ENCODE measurements at places on chromosomes 5 and 9.

GRCh38 chr9:131482343-131483006, 20.2 kb upstream of the POMT1 start:
- DNase-seq: no peak

DNA sequence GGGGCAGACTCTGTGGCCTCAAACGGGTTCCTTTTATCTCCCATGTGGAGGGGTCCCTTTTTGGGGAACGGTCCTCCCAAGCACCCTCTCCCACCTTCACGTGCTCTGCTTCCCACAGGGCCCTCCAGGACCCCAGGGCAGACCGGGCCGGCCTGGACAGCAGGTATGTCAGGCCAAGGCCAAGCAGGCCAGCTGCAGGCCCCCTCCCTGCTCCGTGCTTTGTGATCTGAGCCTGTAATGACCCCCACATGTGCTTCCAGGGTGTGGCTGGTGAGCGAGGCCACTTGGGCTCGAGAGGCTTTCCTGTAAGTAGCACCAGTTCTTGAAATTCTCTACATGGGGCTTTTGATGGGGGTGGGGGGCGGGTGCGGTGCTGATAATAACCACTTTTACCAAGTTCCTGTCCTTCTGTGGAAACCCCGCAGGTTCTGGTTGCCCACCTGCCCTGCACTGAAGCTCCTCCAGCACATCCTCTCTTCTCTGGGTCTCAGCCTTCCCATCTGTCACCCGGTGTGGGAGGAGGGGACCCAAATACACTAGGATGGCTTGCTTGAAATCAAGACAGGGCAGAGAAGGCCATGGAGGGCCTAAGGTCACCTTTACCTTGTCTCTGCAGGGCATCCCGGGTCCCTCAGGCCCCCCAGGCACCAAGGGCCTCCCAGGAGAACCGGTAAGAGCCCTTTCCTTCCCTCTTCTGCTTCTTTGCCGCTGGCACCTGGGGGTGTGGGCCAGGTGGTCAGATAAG, 57.9 kb upstream of the ORM1 start:
- DNase-seq: no peak

DNA sequence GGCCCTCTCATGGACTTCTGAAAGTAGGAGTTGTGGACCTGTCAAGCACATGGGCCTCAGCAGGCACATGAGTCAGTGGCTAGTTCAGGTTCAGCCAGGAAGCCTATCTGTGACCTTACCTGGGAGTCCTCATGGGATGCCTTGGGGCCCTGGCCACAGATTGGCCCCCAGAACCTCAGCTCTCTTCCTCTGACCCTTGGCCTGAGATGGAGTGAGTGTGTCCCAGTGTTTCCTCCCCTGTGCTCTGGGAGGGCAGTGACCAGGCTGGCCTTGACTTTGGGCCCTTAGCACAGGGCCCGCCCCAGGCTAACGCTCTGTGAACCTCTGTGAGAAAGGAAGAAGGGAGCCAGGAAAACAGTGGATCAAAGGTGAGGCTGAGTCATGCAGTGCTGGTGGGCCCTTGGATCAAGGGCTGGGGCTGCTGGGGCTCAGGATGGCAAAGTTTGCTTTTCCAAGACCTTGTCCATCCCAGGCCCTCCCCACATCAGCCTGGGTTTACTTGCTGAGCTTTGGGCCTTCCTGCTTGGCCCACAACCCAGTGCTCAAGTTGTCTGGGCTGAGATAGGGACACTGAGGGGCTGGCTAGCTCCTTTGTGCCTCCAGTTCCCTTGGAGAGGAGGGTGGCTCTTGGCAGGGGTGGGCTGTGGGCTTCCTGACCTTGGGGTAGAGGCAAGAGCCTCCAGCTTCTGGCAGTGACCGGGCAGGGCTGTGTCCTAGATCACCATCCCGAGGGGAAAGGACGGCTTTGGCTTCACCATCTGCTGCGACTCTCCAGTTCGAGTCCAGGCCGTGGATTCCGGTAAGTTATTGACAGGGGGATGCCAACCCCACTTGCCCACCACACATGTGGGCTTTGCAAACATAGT, 41.4 kb downstream of the RGS3 start:
- no peak for DNase-seq

- DNase-seq: no peak
Observed at GRCh38 chr9:124285490-124285889, 27.7 kb downstream of the NEK6 start.

DNA sequence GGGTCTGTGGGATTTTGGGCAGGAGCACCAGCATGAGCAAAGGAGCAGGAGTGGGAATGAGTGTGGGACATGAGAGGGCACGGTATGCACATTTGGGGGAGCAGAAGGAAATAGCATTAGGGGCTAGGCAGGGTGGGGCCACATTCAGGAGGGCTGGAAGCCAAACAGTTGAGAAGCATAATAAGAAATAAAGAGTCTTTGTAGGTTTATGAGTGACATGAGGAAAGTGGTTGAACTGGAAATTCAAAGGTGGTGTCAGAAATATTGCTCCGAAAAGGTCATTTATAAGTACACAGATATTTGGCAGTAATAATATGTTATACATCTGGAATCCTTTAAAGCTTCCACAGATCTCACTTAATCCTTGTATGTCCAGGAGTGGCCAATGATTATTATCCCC, 26.4 kb downstream of the ARHGEF28 start:
- no peak for DNase-seq

DNA sequence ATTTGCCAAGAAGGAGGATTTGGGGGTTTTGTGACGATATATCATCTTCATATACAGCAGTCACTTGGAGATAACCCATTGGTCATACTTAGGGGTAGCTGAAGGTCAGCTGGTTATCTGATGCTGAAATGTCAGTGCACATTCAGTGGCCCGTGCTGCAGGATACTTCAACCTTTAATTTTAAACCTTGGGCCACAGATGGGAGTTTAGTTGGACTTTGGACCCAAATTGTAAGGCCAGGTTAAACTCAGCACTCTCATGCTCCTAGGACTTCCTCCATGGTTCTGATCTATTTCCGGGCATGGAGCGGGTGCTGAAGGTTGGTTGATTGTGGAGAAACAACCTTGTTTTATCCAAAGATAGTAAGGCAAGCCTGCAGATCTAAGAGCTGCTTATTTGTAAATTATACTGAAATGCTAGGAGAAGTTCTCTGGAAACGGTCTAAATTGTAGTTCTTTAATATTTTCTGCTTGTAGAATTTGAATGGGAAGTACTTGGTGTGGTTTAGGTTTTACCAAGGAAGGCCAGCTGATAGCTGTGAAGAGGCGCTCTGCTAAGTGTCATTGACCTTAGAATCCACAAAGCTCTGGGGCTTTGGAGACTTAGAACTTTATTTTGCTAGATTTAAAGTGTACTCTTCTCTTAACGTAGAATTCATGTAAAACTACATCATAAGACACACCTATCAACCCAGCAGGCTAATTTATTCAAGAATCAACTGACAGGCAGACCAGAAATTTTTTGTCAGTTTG, 38.6 kb downstream of the SLC44A1 start:
- DNase-seq: no peak

DNA sequence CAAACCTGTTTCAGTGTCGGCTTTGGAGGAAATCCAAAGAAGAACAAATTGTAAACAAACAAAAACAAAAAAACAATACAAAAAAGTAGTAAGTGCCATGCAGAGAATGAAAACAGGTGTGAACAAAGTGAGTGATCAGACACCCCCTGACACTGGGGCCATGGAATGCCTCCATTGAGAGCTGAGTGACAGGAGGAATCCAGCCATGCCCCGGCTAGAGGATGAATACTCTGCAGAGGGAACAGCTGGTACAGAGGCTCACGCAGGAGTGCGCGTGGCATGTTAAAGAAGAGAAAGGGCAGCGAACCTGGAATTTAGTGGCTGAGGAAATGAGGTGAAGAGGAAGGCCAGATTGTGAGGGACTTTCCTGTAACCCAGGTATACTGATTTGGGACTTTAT, 15.5 kb upstream of the CCNJL start:
- no peak for DNase-seq

GRCh38 chr5:37840053-37841034, 503 bp upstream of the GDNF start:
- DNase-seq: peak; percentile 7

GRCh38 chr5:131550606-131551005, 84.4 kb downstream of the RAPGEF6 start:
- DNase-seq: no peak

GRCh38 chr9:121325387-121325786, 44.7 kb downstream of the STOM start:
- DNase-seq: no peak

DNA sequence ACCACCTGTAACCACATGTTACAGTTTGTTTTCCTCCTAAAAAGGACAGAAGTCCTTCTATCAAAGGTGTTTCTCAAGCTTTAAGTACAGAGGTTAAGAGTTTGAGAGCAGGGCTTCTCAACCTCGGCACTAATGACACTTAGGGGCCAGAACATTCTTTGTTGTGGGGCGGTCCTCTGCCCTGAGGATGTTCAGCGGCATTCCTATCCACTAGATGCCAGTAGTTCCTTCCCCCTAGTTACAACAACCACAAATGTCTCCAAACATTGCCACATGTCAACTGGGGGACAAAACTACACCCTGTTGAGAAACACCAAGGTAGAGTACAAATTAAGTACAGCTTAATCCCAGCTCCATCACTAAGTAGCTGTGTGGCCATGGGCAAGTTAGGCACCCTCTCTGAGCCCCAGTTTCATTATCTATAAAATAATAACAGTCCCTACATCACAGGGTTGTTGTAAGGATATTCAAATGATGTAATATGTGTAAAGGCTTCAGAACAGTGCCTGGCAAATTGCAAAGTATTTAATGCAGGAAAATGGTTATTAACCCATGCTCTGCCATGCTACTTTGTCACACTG, 44.6 kb downstream of the PIP5K1B start:
- DNase-seq: no peak

- DNase-seq: no peak
Observed at GRCh38 chr5:34511063-34511462, 145.1 kb upstream of the RAI14 start.

- DNase-seq: no peak
Observed at GRCh38 chr5:141875022-141875740, 3.0 kb downstream of the PCDH1 start.

DNA sequence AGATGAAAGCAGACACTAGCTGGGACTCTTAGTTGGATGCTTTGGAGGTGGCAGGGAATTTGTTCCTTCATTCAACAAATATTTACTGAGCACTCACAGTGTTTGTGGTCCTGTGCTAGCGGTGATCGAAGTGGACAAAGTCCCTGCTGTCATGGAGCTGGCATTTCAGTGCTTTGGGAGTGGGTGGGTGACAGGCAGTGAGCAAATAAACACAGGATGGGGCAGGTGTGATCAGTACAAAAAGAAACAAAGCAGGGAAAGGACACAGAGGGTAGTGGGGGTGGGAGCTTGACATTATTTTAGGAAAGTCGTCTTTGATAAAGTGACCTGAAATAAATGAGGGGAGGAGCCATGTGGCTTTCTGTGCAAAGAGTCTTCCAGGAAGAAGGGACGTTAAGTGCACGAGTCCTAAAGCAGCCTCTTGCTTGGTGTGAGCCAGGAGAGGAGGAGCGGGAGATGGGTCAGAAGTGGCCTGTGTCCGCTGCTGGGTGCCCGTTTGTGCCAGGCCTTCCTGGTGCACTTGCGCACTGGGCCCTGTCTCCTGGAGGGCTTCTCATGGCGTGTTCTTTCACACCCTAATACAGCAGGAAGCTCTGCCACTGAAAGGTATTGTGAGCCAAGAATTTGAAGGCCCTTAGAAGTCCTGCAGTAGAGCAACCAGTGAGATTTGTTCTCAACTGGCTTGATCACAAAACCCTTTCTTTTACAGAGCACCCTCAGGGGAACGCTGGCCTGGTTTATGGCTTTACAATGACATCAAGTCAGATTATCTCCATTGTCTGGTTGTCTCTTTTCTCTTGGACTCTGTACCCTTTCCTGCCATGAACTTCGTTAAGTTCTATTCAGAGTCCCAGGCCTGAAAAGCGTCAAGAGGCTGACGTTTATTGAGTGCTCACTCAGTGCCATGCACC, 14.8 kb downstream of the NDST1 start:
- DNase-seq: no peak

- no peak for DNase-seq
Observed at GRCh38 chr5:3105581-3105980, 354.1 kb upstream of the IRX2 start.

DNA sequence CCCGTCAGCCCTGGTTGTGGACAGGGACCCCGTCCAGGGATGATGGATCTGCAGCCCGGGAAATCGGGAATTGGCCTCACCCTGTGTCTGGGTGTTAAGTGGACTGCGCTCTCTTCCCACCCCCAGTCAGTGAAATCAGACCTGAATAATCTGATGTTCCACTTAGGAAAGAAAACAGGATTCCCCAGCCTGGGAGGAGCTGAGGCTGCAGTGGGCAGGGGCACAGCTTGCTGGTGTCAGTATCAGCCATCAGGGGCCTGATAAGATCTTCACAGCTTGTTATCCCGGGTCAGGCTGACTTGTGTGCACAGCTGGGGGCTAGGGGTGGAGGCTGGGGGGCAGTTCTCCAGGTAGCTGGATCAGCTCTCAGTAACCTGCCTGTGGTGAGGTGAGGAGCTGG, 29.1 kb downstream of the LMX1B start:
- no peak for DNase-seq

GRCh38 chr5:119274767-119275130, 81.1 kb upstream of the TNFAIP8 start:
- no peak for DNase-seq

DNA sequence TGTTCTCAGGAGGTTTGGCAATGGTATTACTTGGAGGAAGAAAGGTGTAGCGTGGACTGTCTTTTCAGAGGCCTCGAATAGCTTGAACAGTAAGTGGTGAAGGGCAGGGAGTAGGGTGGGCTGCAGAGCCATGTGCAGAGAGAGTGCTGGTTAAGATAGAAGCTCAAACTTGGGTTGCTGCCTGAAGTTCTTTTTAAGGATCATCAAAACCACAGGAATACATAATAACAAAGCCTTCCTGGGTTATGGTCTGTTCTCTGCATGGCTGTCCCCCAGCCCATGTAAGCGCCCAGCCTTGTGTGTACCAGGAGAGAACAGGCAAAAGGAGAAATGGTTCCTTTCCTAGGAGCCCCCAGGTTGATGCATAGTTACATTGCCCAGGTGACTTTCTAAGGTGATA, 43.9 kb downstream of the RCL1 start:
- no peak for DNase-seq

- peak; percentile 15 for DNase-seq
Observed at GRCh38 chr5:137320056-137321045, 178.8 kb downstream of the SPOCK1 start.

- no peak for DNase-seq
Observed at GRCh38 chr5:147510885-147511284, 1.0 kb upstream of the DPYSL3 start.

DNA sequence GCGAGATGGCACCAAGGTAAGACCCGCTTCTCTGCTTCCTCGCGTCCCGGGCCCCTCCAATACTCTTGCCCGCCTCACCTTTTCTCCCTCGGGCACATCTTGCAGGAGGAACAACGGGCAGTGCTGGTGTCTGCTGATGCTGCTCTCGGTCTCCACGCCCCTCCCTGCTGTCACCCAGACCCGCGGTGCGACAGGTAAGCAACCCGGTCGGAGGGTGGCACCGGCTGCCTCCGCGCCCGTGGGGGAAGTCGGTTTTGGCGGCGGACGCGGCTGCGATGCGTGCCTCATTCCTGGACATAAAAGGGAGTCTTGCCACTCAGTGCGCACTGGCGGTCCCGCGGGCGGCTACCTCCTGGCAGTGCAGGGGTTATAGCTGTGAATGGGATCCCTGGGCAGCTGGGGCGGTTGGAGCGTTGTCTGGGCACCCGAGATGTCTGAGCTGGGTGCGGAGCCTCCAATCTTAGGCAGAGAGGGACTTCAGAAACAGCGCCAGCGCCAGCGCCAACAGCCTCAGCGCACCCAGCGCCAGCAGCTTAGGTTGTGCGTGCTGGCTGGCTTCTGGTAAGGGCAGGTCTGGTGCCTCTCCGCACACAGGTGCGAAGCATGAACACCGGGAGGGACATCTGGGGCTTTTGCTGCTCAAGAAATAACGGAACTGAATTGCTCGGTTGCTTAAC, 488 bp downstream of the COL15A1 start:
- DNase-seq: peak; percentile 6

Measured in stimulated activated naive CD8-positive, alpha-beta T cell treated with anti-CD3 and anti-CD28 coated beads, Interleukin-15, Interleukin-2, amounts not matched to agents 100 U/mL and 50 U/mL, for 24 hours (primary cell).